Endodermal cell (in vitro differentiated cells): ENCODE measurements at places on chromosomes 2 and 18.

GRCh38 chr2:192854706-192855105 lies 660.0 kb upstream of the TMEFF2 start:
- DNase-seq: no peak

DNA sequence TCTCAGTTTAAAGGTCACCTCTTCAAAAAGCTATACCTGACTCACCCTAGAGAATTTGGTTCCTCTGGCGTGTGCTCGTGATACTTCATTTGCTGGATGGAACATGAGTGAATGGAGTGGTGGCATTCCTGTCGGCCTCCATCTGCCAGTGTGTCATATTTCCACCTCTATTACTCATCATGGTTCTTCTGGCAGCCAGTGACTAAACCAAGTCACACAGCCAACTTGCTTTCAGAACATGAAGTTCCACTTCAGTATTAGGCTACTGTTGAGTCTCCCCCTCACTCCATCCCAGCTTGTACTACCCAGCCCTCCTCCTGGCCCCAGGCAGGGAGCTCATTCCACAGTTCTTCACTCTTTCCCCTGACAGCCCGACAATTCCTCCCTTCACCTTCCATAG lies 169.8 kb downstream of the MREG start:
- DNase-seq: no peak

DNA sequence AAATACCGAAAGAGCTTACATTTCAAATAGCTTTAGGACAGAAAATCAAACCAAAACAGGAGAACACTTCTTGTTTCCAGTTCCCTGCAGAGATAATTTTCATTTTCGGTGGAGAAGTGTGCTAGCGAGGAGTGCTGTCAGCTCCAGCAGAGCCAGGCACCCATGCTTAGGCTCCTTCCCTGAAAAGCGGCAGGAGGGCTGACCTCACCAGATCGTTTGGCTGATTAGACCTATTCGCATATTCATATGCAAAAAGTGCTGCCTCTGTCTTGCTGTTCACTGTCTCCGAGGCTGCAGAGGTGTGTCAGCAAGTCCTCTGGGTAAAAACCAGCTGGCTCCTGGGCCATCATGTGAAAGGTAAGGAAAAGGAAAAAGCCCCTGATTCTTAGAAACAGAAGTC lies 225.8 kb upstream of the COPS8 start:
- peak; percentile 61 for DNase-seq

GRCh38 chr2:241007880-241008710 lies 9.7 kb downstream of the SNED1 start:
- peak; percentile 49 for DNase-seq

DNA sequence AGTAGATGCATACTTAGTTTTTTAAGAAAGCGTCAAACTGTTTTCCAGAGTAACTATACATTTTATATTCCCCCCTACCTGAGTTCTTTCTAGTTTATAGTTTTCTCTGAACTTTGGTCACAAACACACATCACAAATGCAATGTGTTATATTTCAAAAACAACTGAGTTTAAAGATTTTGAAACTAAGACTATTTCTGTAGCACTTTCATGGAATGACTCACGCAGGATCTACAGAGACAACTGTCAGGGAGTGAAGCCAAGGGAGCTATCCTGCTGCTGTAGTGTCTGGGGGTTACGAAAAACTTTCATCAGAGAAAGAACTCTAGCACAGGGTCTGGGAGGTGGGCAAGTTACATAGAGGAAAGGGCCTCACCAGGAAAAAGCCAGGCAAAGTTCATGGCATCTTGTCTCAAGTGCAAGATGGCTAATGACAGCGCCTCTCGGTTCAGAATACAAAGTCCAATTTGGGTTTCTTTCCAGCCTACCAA lies 66.8 kb downstream of the UXS1 start:
- DNase-seq: no peak

DNA sequence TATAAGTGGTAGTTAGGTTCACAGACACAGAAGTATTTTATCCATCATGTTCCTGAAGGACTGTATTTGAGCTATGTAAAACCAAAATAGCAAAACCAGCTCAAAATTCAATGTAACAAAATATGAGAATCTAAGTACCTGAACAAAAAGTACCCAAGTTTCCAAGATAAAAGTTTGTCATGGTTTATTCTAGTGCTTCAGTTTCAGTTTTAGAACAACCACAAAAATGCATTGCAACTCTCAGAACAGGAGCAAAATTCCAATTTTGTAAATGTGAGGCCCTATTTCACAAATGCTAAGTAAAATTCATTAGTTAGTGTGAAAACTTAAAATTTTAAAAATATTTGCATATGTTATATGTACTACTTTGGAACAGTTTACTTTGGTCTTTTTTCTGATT lies 5.0 kb upstream of the ALPK2 start:
- no peak for DNase-seq

GRCh38 chr18:49394191-49394590 lies 66.3 kb downstream of the DYM start:
- DNase-seq: no peak

- DNase-seq: no peak
Observed at GRCh38 chr2:220787251-220787650, 784.9 kb downstream of the EPHA4 start.

- no peak for DNase-seq
Observed at GRCh38 chr2:131426727-131427126, 49.2 kb upstream of the TUBA3D start.

GRCh38 chr2:183186296-183186695 lies 62.1 kb downstream of the NUP35 start:
- DNase-seq: no peak

DNA sequence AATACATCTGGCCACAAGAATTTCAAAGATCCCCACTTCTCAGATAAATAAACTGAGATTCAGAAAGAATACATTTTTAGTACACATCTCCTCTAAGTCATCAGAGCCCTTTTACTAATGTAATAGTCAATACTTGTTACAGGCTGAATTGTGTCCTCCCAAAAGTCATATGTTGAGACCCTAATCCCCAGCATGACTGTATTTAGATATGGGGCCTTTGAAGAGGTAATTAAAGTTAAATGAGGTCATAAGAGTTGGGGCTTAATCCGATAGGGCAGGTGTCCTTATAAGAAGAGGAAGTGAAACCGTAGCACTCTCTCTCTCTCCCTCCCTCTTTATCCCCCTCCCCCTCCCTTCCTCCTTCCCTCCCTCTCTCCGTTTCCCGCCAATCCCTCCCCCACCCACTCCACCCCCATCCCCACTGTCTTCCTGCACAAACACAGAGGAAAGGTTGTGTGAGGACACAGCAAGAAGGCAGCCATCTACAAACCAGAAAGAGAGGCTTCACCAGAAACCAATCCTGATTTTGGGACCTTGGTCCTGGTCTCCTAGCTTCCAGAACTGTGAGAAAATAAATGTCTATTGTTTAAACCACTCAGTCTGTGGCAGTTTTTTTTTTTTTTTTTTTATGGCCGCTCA lies 66.6 kb upstream of the ZNF397 start:
- no peak for DNase-seq

DNA sequence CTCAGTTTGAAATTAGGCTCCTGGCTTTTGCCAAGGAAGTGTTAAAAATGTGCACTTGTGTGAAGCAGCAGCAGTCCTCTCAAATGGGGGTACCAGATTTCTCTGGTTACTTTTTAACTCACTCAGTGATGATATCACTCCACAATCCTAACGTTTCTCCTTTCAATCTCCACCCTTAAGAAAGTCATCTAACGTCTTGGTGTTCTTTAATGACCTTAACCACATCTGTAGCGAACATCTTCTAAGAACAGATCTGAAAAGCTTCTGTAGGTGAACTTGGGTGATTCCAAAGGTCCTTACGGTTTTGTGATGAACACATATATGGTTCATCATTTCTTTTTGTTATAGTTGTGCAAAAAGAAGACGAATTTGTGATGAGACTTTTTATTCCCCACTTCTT lies 73.2 kb downstream of the DOCK10 start:
- DNase-seq: no peak
